ENCODE measurements at places on chromosomes 5 and 9. TPM values are rescaled to one million over a fixed set of nuclear protein-coding genes. Genes with fewer than 3 reads are reported as not detected.
A peak's percentile ranks its signal among the peaks of the same experiment; 100 is the strongest.

DNA sequence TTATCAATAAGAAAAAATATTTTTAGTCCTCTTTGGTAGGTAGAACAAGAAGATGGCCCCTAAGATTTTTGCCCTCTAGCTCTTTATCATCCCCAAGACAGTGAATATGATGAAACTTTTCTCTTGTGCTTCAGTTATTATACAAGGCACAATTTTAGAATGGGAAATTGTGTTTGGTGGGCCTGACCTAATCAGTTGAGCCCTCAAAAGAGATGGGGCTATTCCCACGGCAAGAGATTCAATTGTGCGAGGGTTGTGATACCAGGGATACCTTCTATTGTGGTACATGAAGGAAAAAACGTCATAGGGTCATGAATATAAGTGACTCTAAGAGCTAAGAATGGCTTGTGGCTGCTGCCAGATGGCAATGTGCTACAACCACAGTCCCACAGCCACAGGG is 94.0 kb upstream of the COX7C start:
- DNase-seq: no peak

ZFP2 gene
- 10.4 TPM for total RNA-seq

DNA sequence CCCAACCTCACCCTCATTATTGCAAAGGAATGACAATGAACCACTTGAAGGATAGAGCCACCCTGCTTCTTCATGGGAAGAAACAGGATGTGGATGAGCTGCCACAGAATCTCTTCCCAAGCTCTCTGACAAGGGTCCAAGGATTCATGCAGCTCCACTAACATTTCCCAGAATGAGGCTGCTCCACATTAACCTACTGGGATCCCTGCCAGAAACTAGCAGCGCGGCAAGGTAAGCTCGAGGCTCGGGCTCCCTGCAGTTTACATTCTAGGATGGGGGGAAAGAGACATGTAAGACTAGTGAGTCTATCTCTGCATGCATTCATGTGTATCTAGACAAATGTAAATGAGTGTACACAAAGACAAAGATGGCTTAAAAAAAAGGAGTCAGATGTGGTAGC is 12.1 kb downstream of the DCAF12 start:
- no peak for DNase-seq

GRCh38 chr9:16825971-16826625 is 44.4 kb downstream of the BNC2 start:
- no peak for DNase-seq

SHC3 gene
- 0.87 TPM for total RNA-seq

DNA sequence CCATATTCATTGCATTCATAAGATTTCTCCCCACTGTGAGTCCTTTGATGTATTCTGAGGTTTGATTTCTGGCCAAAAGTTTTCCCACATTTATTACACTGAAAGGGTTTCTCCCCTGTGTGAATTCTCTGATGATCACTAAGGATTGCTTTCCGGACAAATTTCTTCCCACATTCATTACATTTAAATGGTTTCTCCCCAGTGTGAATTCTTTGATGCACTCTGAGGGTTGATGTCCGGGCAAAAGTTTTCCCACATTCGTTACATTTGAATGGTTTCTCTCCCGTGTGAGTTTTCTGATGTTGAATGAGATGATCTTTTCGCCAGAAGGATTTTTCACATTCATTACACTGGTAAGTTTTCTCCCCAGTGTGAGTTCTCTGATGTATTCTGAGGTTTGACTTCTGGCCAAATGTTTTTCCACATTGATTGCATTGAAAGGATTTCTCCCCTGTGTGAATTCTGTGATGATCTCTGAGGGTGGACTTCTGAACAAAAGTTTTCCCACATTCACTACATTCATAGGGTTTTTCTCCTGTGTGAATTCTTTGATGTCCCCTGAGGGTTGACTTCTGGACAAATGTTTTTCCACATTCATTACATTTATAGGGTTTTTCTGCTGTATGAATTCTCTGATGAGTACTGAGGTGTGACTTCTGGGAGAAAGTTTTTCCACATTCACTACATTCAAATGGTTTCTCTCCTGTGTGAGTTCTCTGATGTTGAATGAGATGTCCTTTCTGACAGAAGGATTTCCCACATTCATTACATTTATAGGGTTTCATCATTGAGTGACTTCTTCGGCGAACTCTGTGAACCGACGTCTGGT is 18.8 kb downstream of the ZNF510 start:
- no peak for DNase-seq

- peak; percentile 46 for DNase-seq
Observed at GRCh38 chr9:85536076-85536475, 205.7 kb downstream of the AGTPBP1 start.

DNA sequence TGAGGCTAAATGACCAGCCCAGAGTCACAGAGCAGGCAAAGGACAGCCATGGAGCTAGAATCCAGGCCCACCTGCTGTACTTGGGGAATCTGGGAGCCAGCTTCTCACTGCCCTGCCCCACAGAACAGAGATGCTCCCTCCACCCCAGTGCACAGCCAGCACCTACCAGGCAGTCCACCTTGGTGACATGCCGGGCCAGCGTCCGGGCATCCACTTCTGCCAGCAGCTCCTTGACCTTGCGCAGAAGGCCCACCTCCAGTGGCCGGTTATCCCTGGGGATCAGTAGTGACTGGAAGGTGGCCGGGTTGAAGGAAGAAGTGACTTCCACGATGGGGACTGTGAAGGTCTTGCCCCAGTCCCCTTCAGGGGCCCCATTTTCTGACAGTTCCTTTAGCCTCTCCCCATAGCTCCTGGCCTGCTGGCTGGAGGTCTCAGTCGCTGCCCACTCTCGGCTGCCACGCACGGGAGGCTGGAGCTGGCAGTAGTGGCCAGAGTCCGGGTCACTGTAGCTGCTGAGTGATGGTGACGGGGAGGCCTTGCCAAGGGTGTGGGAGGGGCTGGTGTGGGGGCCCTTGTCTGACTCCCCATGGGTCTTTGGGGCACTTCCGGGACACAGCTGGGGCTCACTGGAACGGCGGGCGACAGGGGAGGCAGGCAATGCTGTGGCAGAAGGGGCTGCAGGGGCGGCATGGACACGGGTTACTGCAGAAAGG is 9.5 kb upstream of the TOR2A start:
- no peak for DNase-seq

DNA sequence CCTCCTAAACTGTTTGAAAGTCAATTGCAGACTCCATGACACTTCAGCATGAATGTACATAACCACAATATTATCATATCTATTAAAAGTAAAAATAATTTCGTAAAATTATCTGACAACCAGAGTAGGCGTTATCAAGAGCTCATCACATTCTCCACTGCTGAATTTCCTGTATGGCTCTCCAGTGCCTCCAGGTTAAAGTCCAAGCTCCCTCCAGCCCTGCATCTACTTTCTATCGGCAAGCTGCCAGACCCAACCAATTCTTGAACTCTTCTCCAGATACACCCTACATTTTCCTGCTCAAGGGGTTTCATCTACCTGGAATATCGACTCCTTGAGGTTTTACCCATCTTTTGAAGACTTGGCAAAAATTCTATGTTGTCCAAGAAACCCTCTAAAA is 74.5 kb upstream of the TBC1D2 start:
- DNase-seq: no peak

CRHBP gene
- total RNA-seq: 3.3 TPM

DNA sequence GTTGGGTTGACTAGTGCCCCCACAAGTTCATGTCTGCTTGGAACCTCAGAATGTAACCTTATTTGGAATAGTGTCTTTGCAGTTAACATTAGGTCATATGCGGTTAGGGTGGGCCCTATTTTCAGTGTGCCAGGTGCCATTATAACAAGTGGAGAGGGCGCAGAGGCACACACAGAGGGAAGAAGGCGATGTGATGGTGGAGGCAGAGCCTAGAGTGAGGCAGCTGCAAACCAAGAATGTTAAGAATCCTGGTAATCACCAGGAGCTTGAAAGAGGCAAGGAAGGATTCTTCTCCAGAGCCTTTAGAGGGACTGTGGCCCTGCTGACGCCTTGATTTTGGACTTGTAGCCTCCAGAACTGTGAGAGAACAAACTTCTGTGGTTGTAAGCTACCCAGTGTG is 10.9 kb downstream of the GPR107 start:
- no peak for DNase-seq

GRCh38 chr9:8845808-8846207 is 1046.2 kb upstream of the DMAC1 start:
- DNase-seq: no peak

DNA sequence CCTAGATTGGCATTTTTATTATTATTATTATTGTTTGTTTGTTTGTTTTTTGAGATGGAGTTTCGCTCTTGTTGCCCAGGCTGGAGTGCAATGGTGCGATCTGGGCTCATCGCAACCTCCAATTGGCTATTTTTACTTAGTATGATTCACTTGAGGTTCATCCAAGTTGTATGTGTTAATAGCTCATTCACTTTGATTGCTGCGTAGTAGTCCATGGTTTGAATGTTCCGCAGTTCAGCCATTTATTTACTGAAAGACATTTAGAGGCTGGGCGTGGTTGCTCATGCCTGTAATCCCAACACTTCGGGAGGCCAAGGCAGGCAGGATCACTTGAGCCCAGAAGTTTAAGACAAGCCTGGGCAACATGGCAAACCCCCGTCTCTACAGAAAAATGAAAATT is 22.6 kb upstream of the MELK start:
- no peak for DNase-seq

DNA sequence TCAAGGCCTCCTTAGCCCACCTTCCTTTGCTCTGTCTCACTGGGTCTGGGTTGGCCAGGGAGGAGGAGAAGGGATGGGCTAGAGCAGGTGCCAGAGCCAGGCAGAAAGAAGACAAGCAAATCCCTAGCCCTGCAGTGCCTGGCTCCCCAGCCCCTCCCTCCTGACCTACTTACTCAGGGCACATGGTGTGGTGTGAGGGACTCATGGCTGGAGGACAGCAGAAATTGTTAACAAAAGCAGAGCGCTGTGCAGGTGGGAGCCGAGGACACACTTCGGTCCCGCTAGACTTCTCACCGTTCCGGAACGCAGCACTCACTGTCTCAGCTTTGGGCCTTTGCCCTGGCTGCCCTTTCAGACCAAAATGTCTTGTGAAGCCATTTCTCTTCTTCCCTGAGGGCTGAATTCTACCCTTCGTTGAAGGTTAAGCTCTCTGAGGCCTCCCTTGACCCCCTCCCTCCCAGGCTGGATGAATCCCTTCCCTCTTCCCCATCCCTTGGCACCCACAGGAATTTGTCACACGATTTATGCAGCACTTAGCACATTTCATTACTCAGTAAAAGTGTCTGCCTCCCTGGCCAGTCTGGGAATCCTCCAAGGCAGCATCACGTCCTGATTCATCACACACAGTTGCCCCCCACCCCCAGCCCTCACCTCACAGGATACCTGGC is 263.9 kb upstream of the TRPC7 start:
- DNase-seq: peak; percentile 64

DNA sequence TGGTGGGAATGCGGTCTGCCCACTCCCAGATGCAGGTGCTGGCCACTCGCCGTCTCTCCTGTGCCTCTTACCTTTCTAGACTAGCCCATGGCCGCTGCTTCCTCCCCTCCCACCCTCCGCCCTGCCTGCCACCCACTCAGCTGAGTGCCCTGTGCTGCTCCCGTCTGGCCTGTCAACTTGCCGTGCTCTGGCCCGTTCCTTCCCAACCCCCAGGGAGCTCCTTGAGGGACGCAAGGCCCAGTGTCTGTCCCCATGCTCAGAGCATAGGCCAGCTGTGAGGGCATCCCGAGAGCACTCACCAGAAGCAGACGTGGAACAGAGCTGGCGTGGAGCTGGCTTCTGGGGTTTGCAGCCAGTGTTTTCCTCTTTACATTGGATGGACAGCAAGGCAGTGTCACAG is 20.2 kb downstream of the HNRNPH1 start:
- DNase-seq: peak; percentile 8

DNA sequence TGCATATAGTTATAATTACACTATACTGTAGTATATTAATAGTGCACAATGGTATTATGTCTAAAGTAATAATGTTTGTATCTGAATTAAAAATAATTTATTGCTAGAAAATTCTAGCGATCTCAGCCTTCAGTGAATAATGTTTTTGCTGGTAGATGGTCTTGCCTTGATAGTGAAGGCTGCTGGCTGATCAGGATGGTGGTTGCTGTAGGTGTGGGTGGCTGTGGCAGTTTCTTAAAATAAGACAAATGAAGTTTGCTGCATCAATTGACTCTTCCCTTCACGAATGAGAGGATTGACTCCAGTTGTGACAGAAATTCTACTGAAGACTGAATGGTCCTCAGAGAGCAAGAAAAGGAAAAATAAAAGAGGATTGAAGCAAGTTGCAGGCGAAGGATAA is 19.7 kb upstream of the LRRC70 start:
- no peak for DNase-seq

ADGRD2 gene
- total RNA-seq: 0.74 TPM

PCDHGA8 gene
- 8.2 TPM for total RNA-seq

DNA sequence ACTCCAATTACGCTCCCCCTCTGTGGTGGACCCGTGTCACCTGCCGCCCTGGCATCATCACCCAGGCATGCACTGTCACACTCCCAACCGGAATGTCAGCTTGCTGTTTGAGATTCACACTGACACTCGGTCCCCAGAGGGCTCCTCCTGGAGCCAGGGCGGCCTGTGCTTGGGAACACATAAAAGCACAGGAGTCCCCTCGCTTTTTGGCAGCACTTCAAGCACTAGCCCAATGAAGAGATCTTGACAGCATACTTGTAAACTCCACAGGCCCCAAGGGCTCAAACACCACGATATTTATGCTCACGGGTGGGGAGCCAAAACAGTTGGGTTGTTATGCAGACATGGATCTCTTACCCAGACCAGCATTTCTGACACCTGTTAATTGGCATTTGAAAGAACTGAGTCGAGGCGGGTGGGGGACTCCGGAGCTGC is 90.8 kb upstream of the EGFLAM start:
- DNase-seq: no peak

DNA sequence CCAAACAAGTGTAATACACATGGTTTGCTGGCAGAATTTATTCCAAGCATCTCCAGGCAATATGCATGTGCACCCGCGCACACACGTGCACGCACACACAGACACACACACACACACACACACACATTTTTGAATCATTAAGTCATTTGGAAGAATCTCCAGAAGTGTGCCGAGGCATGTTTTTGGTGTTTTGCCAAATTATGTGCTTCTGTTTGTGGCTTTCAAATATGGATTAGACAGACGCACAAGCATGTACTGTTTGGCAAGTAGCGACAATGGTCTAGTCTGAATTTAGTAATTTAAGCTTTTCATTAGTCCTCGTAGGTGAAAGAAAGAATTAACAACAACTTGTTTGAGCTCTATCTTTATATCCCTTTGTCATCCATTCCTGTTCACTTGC is 36.7 kb downstream of the NFIB start:
- no peak for DNase-seq

GRCh38 chr5:173165177-173166016 is 21.1 kb downstream of the BNIP1 start:
- no peak for DNase-seq

SOX30 gene
- 83.9 TPM for total RNA-seq

DNA sequence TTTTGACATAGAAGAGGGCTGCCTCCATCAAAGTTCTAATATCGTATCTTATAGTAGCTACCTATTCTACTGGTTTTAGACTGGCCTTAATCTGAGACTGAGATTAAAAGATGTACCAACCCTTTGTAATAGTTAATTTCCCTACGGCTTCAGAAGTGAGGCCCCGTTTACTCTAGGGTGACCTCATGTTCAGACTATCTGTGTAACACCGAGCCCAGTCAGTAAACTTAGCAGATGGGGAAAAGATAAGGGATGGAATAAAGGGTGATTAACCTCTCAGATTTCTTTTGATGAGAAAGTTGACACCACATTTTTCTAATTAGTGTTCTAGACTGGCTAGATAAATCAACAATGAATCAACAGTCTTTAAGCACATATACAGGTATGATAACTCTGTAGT is 283.1 kb downstream of the KCTD16 start:
- DNase-seq: no peak

OTP gene
- total RNA-seq: 0.39 TPM
